Caudate nucleus (tissue), 63 donors: ENCODE measurements at places on chromosomes 7 and 10.

GRCh38 chr10:69636626-69637605 lies 6.9 kb downstream of the FAM241B start:
- DNase-seq: no peak

DNA sequence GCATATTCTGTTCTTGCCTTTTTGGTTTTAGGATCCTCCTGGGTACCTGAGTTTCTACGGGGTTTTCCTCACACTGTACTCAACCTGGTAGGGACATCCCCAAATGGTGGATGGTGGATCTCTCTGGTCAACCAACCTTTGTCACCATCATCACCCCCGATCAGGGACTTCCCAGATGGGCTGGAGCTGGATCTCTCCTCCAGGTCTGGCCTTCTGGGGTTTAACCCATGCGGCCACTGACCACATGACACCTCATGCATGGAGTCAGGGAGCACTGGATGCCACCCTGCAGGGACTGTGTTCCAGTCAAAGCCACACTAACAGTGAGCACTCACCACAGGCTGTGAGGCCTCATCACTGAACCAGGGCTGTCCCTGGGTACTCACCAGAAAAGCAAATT lies 80.0 kb downstream of the CELF2 start:
- no peak for DNase-seq

DNA sequence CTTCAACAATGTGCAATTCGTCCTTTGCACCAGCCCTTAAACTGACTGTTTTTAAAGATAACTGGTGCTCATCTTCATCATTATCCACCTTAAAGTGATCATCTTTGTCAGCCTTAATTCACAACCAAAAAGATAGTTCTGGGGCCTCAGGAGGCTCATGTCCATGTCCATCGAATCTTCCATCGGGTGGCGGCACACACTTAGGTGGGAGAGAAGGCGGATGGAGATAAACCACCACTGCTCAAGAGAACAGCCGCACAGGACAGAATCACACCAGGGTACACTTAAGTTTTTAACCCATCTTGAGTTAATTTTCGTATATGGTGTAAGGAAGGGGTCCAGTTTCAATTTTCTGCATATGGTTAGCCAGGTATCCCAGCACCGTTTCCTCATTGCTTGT lies 24.8 kb downstream of the OIT3 start:
- DNase-seq: no peak

DNA sequence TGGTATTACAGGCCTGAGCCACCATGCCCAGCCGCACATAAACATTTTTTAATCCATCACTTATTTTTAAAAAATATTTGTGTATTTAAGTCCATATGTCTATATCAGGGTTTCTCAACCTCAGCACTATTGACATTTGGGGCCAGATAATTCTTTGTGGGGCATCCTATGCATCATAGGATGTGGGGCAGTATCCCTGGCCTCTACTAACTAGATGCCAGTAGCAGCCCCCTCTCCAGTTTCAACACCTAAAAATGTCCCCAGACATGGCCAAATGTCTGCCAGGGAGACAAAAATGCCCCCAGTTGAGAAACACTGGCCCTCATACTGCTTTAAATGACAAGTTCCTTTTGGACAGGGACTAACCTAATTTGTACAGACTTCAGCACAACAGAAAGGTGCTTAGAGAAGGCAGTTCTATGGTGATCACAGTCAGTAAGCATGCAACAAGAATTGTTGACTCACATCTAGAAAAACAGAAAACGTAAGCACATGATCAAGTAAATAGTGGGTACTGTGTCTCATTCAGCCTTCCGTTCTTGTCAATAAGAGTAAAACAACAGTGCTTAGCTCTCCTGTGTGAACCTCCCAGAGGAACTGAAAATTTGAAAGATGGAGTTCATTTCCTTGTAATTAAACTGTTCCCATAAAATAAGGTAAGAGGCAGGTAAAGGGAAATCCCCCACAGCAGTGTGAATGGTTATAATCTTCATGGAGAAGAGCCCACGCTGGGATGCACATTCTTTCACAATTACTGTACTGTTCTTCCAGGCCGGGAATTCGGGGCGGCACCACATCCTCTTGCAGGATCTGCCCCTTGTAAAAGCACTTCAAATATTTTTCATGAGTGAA lies 17.3 kb upstream of the ADRB1 start:
- DNase-seq: no peak

DNA sequence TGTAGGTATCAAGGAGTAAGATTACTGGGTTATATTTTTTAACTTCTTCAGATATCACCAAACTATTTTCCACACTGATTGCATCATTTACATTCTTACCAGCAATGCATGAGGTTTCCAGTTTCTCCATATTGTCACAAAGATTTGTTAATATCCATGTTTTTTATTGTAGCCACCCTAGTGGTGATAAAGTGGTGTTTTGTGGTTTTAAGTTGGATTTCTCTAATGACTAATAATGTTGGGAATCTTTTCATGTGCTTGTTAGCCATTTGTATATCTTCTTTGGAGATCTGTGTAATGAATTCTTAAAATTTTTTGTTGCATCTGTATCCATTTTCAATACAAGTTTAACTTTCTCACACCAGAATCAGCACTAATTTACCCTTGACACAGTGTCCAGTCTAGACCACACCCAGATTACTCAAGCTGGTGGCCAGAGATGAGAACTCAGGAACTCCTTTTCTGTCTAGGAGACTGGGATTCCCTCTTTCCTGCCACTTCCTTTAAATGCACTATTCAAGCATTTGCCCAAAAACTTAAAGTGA lies 67.0 kb upstream of the PLXDC2 start:
- DNase-seq: no peak

- no peak for DNase-seq
These were observed 77.0 kb downstream of the ZMIZ1 start for GRCh38 chr10:79145517-79146470.

DNA sequence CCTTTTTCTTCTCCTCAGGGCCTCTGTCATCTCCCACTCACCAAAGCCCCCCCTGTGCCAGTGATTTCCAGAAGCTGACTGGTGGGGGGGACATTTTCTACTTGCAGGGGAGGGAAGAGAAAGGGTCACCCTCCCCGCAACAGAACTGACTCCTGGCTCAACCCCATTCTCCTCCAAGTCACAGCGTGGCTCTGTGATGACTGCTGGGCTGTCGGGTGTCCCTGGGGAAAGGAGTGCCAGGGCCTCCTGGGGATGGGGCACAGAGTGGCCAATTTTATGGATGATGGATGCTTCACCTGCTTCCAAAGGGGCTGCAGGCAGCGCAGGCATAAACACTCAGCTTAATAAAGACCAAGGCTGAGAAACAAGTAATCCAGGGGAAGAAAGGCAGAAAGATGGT lies 523.0 kb downstream of the PTPRN2 start:
- DNase-seq: no peak

GRCh38 chr10:90960355-90960814 lies 39.5 kb upstream of the ANKRD1 start:
- DNase-seq: no peak

GRCh38 chr7:156642306-156643045 lies 1.9 kb downstream of the RNF32 start:
- no peak for DNase-seq

DNA sequence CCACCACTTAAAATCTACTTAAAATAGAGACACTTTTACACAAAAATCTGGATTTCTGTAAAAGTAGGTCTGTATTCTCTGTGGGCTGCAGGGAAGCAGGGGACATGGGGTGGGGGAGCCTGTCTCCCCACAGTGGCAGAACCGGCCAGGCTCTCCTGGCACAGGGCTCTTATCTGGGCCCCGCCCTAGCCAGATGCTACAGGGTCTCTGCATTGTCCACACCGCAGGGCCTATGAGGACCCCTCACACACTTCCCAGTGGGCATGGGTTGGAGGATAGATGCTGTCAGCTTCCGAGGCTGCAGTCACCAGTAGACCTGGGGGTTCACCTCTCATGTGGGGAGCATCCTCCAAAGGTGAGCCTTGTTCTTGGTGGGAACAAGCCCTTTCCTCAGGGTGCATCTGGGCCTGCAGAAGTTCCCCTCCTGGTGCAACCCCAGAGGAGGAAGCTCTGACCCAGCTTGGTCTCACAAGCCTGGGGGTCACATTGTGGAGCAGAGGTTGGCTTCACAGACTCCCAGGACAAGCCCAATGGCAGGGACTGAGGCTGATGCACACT lies 15.4 kb upstream of the MYL7 start:
- no peak for DNase-seq

GRCh38 chr7:69419934-69420333 lies 178.3 kb upstream of the AUTS2 start:
- DNase-seq: no peak

DNA sequence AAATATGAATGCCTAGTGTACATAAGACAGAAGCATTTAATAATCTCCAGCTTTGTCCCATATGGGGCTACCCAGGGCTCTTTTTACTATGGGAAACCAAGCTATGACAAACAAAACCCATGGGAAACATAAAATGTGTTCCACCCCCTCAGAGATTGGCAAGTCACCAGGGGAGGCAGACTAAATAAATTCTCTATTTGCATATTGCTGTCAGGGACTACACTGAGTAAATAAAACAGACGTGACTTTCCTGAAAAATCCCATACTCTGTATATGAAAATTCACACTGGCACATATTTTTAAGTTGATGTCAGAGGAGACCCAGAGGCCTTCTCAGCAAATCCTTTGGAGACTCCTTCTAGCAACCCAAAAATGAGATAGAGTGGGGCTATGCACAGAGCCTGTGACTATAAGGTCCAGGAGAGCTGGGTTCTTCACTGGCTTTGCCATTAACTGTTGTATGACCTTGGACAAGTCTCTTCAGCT lies 44.0 kb upstream of the HPSE2 start:
- no peak for DNase-seq

DNA sequence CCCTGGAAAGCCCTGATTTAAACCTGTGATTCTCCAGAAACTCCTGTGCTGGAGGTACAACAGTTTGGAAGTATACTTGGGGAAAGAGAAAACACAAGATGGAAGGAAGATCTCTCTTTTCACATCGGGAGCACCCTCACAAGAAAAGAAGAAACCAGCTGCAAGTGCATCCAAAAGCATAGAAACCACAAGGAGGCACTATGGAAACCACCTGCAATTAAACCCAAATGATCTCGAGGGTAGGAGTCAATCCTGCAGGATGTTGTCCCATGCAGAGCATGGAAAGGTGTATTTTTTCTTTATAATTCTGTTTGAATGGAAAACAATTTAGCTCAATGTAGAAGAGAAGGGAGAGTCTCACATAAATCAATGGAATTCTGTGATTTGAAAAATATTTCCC lies 210.5 kb downstream of the TWIST1 start:
- DNase-seq: no peak

DNA sequence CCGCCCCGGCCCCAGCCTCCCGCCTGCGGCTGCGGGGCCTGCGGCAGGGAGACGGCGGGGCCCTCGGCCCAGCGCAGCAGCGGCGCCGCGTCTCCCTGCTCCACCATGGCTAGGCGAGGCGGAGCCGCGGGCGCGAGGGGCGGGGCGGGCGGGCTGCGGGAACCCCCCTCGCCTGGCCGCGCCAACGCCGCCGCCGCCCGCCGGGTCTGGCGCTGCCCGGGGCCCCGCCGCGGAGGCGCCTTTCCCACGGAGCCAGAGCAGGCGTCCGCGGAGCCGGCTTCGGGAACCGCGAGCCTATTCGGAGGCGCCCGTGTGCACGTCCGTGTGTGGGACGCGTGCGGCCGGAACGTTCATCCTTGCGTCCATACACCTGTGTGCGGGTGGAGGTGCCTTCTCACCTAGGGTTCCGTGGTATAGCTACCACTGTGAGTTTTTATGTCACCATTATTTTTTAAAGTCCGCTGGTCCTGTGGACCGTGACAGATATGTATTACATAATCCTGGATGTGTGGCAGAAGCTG lies at the start of gene DENND11:
Gene DENND11, minus strand, starts transcription at position 120 of the 521 bp plus-strand sequence. Its CDS starts 13 bp downstream, at position 107.
- DNase-seq: peak; percentile 70

GRCh38 chr10:127991543-127992255 lies 84.8 kb downstream of the PTPRE start:
- DNase-seq: no peak

- no peak for DNase-seq
These were observed at the start of gene HEPACAM2 for GRCh38 chr7:93226310-93226709. Gene HEPACAM2, minus strand, starts transcription at chr7:93226469.

- no peak for DNase-seq
These were observed 151.5 kb downstream of the CUX1 start for GRCh38 chr7:101968720-101969466.

GRCh38 chr10:6416892-6417512 lies 163.1 kb downstream of the PRKCQ start:
- DNase-seq: no peak

DNA sequence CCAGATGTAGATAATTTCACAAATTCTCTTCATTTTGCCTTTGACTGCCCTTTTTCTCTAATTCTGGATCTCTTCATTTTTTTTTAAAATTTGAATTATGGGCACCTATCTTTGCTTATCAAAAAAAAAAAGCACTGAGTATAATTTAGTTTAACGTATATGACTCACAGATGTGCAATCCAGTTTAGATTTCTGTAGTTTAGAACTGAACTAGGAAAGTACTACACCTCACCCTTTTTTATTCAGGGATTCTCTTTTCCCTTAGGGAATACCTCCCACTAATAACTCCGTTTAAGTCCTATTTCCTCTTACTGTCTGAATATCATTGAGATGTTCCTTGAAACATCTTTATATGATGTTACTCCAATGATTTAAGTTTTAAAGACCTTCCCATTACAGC lies 665.0 kb downstream of the MAGI2 start:
- no peak for DNase-seq

DNA sequence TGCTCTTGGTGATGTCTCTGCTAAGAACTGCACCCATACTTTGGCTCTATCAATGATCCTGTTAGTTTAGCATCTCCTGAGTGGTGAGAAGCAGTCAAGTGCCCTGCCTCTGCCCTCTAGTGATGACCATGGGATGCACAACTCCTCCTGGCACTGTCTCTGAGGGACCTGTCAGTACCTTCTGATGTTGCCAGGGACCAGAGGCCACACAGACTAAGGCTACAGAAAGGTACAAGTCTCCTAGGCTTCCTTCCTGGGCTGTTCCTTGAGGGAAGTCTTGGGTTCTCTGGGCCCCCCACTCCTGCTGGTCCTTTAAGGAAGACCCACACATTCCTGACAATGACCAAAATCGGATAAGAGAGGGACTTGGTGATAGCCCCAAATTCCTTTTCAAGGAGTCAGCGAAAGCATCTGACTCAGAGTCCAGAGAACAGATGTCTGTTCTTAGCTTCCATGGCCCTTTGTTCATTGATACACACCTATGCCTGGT lies 15.3 kb downstream of the NKX2-3 start:
- no peak for DNase-seq

DNA sequence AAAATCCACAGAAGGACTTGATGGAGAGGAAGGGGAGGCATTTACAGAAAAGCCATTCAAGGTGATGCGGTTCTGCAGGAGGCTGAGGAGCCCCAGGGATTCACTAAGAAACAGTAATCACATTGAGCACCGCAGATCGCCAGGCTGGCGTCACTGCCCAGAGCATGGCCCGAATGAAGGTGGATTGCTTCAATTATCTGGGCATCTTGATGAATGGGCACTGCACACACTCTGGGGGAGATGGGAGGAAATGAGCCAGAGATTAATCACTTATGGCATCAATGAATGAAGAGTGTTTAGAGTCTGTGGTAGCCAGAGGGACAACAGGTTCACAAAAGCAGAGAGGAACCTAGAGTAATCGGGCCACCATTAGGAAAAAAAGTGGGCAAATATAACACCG lies 292.1 kb downstream of the ZEB1 start:
- no peak for DNase-seq

GRCh38 chr10:23294638-23295247 lies 49.9 kb downstream of the C10orf67 start:
- no peak for DNase-seq
